ENCODE measurements at places on chromosomes 2 and 18.

DNA sequence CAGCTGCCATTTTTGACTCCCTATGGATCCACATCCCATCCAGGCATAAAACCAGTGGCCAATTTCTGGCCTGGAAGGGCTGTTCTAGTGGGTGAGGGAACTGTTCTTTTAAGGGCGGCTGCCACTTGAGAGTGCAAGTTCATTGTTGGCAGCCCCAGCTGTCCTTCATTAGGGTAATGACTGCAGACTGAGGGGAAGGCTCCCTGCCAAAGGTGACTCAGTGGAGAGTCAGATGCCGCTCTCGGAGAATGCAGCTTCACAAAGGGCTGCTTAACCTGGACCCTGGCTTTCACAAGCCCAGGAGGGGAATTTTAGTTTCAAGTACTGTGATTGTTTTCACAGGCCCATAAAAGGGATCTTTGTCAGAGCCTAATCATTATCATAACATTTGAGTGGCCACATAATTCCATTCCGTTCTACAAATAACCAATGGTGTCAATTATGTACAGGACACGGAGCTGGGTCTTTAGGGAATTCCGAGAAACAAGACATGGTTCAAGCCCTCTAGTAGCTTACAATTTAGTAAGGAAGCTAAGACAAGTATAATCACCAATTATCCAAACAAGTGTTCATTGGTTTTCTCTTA lies 235.7 kb downstream of the CDCA7 start:
- DNase-seq: no peak

DNA sequence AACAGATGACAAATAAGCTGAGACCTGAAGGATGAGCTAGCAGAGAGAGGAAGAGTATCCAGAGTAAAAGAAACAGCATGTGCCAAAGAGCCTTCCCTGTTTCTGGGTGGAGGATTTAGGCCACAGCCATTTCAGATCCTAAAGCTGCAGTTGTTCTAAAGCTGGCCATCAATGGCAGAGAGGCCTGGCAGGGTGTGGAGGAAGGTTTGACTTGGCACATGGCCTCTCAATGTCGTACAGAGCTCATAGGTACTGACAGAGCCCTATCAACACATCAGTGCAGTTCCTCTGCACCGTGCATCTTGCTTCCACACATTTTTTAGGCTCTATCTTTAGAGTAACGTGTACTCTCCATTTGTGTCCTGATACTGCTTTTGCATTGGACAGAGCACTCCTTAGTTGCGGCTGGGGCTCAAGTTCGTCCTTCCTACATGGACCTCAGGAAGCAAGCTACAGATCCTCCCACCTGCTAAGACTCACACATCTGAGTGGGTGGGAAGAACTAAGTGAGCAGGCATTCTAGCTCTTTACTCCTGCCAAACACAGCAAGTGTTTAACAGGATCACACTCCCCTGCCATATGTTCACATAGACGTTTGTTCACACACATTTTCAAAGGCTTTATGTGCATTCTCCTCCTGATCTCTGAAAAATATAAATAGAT lies 3.0 kb upstream of the CHMP3 start:
- DNase-seq: no peak

GRCh38 chr2:80330527-80331450 lies 26.2 kb upstream of the LRRTM1 start:
- DNase-seq: no peak

DNA sequence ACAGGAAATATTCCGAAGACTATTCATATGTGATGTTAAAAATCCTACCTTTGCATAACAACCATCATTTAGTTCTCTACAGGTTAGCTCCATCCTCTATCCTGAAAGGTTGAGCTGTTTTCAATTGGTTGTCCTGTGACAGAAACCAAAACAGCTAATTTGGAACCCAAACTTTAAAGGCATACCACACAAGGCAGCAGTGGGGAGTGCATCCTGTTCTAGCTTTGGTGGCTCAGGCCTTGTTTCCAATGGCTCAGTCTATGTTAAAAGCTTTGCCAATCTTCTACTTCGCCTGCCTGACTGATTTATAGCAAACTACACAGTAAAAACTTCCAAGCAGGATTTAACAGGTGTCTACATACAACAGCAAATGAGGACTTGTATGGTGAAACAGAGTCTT lies 3.2 kb downstream of the CD226 start:
- no peak for DNase-seq

- DNase-seq: peak; percentile 9
Observed at GRCh38 chr2:119264781-119265692, 41.4 kb downstream of the STEAP3 start.

DNA sequence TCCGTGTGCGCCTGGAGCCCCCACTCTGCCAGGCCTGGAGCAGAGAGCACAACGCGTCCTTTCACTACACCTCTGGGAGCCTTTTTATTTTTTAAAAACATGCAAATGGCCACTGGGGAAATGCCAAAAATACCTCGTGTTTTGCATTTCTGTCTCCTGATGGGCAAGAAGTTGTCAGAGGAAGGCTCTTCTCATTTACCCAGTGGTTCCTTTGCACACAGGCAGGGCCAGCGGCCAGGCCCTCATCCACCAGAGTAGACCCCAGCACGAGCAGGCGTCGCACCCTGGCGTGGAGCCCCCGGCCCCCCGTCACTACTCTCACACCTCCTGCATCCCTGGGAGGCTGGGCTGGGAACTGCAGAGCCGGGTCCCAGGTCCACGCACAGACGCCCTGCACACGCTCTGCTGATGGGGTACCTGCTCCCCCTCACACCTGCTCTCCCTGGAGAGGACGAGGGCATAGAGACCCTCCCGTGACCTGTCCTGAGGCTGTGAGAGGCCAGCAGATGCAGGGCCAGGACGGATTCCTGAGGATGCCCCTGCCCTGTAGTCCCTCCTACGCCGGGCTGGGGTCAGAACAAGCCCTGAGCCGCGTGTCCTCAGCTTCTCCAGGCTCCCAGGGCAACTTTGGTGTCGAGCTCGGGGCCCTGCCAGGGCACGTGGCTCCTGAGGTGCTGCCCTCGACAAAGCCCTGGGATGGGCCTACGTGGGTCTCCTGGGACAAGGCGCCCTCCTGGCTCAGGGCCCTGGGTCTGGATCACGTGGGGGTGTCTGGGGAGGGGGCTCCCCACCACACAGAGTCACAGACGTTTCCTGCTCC lies 65.0 kb downstream of the NFATC1 start:
- no peak for DNase-seq

DNA sequence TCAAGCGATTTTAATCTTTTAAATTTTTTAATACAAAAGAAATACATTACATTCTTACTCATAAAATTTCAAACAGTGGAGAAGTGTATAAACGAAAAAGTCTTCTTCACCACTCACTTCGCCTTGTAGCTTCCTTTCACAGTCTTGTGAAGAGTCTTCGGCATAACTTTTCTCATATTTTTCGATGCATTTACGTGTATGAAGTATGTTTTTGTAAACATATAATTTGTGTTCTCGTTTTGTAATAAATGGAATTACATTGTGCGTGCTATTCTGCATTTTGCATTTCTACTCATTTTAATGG lies 1.1 kb downstream of the SP140L start:
- DNase-seq: no peak

DNA sequence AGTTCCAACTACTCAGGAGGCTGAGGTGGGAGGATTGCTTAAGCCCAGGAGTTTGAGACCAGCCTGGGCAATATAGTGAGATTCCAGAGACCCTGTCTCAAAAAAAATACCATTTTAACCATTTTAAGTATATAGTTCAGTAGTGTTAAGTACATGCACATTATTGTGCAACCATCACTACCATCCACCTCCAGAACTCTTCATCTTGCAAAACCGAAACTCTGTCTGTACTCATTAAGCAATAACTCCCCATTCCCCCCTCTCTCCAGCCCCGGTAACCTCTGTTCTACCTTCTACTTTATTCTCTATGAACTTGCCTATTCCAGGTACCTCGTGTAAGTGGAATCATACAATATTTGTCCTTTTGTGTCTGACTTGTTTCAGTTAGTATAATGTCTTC lies 86.4 kb downstream of the GFPT1 start:
- DNase-seq: peak; percentile 76

DNA sequence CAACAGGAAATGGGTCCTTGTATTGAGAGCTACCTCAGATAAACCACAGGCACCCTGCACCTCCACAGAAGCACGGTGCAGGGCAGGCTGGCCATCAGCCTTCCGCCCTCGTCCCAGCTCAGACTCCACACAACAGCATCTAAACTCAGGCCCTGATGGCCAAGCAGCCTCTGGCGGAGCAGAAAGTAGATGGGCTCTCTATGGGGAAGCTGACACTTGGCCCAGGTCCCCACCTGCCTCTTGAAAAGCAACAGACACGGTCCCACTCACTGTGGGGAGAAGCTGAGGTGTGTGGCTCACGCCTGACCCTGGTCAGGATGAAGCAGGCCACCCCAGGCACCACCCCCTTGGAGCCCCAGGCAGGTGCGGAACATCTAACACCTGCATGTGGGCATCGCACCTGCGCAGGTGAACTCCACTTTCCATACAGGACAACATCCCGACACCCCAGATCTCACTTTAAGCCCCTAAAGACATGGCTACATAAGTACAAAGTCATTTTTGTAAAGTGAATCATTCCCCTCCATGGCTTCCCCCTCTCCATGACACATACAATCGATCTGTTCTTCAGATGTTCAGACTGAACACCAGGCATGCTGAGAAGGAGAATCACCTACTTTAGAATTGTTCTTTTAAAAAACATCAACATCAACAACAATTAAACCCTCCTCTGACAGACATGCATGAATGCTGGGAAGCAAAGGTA lies 208.4 kb downstream of the ZBTB7C start:
- DNase-seq: no peak

GRCh38 chr18:76679945-76680344 lies 142.4 kb upstream of the ZNF236 start:
- no peak for DNase-seq

DNA sequence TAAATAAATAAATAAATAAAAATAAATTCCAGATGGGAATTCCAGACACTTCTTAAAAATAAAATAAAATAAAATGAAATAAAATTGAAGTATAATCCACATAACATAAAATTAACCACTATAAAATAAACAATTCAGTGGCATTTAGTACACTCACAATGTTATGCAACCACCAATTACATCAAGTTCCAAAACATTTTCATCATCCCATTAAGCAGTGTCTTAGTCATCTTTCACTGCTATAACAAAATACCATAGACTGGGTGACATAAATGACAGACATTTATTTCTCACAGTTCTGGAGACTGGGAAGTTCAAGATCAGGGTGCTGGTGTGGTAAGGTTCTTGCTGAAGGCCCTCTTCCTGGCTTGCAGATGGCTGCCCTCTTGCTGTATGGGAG lies 22.6 kb upstream of the PROKR1 start:
- no peak for DNase-seq

DNA sequence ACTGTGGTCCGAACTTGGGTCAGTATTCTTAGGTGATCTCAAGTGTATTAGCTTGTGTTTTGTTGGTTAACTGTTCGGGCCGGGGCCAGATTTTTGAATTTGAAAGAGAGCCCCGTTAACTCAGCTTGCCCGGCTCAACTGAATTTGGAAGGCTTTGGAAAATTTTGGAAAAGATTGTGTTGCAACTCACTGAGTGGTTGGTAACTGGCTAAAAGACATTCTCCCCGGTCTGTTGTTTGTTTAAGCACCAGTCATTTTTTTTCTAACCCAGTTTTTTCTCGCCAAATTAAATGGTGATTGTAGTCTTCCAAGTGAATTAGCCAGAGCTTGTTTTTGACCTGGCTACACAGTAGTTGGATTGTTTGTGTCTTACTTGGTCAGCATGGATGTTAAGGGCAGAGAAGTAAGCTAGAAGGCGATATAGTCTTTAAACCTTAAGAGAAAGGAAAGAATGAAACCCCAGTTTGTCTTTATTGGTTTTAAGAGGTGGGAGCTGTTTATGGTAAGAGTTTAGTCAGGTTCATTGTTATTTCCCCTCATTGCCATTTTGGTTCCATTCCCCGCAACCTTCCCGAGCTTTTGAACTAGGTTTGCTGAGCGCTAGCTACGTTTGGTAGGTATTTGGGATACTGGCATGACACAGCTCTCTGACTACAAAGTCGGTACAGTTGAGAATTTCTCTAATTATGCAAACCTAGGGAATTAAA lies 2.4 kb downstream of the MAP4K4 start:
- no peak for DNase-seq

DNA sequence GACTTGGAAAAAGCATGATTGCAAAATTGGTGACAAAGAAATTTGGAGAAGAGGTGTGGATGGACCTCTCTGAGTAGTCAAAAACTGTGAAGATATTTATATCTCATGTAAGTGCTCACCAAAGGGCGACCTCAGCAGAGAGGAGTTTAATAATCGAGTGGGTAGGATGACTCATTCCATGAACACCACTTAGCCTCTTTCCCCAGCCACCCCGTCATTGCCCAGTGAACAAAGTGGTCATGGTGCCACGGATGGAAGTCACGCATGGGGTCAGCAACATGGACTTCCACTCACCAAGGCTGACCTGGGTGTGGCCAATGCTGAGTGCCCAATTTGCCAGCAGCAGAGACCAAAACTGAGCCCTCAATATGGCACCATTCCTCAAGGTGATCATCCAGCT lies 997.4 kb upstream of the GYPC start:
- DNase-seq: no peak

DNA sequence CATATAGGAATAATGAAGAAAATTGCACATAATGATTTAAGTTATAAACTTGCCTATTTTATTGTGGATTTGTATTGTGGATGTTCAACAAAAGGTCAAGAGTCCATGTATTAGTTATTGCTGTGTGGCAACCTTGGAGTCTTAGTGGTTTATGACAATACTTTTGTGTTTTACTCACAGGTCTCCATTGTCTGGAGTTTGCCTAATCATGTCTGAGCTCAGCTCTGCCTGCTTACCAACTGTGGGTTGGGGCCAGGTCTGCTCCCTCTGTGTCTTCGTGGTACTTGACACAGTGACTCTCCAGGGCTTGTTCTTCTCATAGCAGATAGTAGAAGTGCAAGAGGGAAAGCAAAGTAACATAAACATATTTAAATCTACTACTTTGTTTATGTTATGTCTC lies 382.5 kb downstream of the CBLN2 start:
- no peak for DNase-seq

DNA sequence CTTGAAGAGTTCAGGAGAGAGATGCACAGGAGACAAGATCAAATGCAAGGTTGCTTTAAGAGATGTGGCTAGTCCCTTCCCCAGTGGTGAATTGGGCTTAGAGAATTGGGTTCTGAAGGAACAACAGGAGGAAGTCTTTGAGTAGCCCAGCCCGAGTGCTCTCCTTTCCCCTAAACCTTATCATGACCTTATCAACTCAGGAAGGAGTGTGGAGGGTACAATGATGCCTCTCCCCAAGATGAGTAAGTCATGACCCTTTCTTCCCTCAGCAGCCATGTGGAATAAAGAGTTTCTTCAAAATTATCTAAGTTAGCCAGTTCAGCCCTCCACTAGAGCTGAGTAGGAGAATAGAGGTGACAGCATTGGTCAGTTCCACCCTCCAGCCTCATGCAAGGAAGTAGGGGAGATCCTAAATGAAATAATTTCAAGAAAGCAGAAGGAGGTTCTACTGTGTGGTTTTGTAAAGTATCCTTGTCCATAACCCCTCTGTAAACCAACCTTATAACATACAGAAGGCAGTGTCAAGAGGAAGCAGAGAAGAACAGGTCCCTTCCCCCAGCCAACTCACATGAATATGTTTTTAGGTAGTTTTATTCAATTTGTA lies 88.4 kb downstream of the ARHGAP15 start:
- peak; percentile 63 for DNase-seq
